ENCODE measurements at places on chromosomes 2 and 18.

DNA sequence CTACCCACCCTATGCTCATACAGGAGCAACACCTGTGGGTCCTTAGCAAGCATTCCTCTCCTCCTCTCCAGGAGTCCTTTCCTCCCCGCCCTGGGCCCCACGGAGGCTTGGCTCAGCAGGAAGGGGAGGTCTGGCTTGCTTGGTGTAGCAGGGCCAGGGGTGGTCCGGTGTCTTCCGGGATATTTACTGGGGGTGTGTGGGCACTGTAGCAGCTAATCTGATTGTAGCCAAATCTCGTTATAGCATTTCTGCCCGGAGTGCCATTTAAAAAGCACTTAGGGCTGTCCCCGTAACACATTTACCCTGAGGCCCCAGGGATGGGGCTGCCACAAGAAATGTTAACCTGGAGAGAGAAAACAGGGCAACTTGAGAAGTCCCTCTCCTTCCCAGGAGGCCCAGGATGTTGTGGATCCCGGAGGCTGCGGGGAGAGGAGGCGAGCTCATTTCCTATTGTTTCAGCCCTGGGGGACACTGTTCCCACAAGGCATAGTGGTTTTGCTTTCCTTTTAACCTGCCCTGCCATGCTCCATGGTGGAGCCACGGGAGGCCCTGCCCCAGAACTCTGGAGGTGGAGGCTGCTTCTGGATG, 134.5 kb downstream of the CLIP4 start:
- no peak for DNase-seq

- no peak for DNase-seq
Observed at GRCh38 chr2:21489080-21489479, 365.3 kb downstream of the TDRD15 start.

- no peak for DNase-seq
Observed at GRCh38 chr2:125656190-125656589, 999.8 kb upstream of the GYPC start.

DNA sequence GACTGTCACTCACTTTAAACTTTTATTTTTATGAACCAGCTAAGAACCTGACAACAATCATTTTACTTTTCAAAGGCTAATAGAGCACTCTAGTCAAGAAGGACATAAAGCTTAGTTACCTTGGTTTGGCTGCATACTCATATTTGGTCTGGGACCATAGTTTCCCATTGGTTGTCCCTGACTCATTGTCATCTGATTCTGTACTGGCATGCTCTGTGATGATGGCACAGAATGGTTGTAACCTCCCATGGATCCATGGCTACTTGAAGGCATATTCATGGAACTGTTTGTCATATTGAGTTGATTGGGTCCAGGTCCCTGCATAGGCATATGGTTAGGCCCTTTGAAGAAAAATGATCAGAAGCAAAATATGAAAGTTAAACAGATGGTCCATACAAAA, 37.9 kb downstream of the SS18 start:
- no peak for DNase-seq

DNA sequence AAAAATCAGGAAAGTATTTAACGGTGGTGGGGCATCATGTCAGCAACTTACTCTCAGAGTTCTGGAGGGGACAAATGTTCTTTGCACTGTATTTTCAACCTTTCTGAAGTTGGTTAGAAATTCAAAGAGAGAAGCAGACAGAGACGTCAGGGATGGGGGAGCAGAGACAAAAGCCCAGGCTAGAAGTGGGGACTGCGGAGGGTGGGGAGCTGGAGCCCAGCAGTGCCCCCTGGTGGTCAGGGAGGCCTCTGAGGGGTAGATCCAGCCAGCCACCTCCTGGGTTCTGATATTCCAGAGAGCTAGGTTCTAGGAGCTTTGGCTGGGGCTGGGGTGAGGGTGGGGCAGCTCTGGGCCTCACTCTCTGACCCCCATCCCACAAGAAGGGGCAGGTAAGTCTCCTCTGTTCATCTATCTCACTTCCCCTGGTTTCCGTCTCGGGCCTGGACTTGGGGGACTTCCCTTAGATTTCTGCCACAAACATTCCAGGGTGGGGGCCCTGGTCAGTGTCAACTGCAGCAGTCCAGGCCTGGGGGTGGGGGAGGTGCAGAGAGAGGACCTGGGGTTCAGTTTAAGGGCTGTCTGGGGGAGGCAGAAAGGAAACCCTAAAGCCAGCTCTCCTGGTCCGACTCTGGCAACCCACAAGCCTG, 8.9 kb downstream of the TNS1 start:
- peak; percentile 5 for DNase-seq

DNA sequence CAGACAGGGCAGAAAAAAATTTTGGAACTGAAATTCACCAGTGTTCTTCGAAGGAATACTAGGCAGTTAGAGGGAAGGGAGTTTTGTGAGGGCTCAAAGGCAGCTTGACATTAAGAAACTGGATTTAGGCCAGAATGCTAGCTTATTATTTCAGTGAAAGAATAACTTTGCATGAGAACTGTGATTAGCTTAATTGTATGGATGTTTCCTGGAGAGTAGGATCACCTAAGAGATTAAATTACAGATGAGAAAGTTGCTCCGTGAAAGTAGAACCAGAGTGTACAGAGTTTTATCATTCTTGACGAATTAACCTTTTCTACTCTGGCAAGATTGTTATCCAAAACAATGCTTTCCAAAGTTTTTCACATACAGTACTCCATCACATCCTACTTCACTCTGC, 6.2 kb downstream of the SPAG16 start:
- DNase-seq: no peak

All from SHP77 treated with DMSO at 0.1 percent for 48 hours (cell line).